ENCODE measurements at places on chromosomes 4 and X. TPM values are rescaled to one million over a fixed set of nuclear protein-coding genes. Genes with fewer than 3 reads are reported as not detected.

GPR173 gene
- total RNA-seq = 2.0 TPM

HSD17B13 gene
- total RNA-seq = under 0.01 TPM

HS3ST1 gene
- 0.56 TPM for total RNA-seq

SCFD2 gene
- total RNA-seq = 35.8 TPM

GASK1B gene
- 81.7 TPM for total RNA-seq

TRO gene
- total RNA-seq = 10.2 TPM

DYNLT3 gene
- 98.4 TPM for total RNA-seq

CCDC120 gene
- total RNA-seq = 0.19 TPM

HPSE gene
- 0.58 TPM for total RNA-seq

TMEM31 gene
- not detected for total RNA-seq

HERC6 gene
- 6.3 TPM for total RNA-seq

VCX gene
- total RNA-seq = not detected

RBMXL3 gene
- total RNA-seq = not detected

CDS1 gene
- total RNA-seq = under 0.01 TPM

SLC9B1 gene
- 2.0 TPM for total RNA-seq

OCIAD2 gene
- 13.2 TPM for total RNA-seq

MSN gene
- 148 TPM for total RNA-seq

F11 gene
- not detected for total RNA-seq

AMTN gene
- total RNA-seq = not detected

SH3BGRL gene
- 69.9 TPM for total RNA-seq

AFM gene
- total RNA-seq = not detected

CC2D2A gene
- 17.8 TPM for total RNA-seq

USP9X gene
- total RNA-seq = 114 TPM

TMEM35A gene
- 5.1 TPM for total RNA-seq

PDGFRA gene
- 295 TPM for total RNA-seq

KLHL34 gene
- total RNA-seq = under 0.01 TPM

PRRG1 gene
- total RNA-seq = 15.5 TPM

NDST3 gene
- not detected for total RNA-seq

GPR78 gene
- total RNA-seq = 0.85 TPM

MAOB gene
- 0.56 TPM for total RNA-seq
